Stimulated activated CD8-positive, alpha-beta memory T cell treated with anti-CD3 and anti-CD28 coated beads, Interleukin-15, amount 100 ng/mL, for 24 hours (primary cell): ENCODE measurements at places on chromosomes 4 and X.

DNA sequence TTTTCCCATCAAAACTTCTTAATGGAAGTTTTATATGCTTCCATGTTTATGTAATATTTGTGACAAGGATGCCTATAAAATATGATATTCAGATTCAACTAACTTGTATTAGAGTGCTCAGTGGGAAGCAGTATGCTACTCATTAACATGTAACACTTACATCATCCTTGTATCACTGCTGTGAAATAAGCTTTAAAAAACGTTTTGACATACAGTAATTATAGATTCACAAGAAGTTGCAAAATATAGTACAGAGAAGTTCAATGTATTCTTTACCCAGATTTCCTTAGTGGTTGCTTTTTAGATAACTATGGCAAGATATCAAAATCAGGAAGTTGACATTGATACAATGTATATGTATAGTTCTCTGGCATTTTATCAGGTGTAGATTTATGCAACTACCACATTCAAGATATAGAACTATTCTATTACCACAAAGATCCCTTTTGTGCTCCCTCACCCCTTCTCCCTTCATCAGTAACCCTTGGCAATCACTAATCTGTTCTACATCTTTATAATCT, 56.3 kb downstream of the DTHD1 start:
- DNase-seq, result no peak

- DNase-seq, result no peak
Observed at GRCh38 chr4:95835672-95836071, 4.2 kb upstream of the PDHA2 start.

DNA sequence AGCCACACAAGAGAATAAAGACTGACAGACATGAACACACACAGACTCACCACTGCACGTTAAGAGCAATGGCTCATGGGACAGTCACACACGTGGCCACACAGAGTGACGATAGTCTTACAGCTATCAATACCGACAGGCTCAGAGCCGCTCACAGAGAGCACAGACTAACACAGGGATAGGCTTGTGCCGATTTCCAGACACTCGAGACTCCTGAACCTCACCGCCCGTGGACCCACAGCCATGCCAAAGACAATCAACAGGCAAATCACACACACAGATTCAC, 716 bp upstream of the SLC38A5 start:
- no peak for DNase-seq

DNA sequence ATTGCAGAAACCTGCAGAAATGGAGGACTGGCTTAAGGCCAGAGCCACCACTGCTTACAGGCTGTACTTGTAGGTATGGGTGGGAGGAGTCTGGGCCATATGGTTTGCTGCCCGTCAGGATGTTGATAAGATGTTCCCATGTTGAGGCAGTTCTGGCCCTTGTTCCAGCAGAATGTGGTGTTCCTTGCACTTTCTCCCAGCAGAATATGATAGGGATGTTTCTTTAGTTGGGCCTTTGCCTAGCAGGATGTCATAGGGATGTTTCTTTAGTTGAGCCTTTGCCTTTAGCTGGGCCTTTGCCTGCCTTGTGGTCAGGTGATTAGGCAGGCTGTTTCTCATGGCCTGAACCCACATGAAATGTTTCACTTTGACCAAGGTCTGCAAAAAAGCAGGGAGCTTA, 139.1 kb upstream of the PAQR3 start:
- no peak for DNase-seq

DNA sequence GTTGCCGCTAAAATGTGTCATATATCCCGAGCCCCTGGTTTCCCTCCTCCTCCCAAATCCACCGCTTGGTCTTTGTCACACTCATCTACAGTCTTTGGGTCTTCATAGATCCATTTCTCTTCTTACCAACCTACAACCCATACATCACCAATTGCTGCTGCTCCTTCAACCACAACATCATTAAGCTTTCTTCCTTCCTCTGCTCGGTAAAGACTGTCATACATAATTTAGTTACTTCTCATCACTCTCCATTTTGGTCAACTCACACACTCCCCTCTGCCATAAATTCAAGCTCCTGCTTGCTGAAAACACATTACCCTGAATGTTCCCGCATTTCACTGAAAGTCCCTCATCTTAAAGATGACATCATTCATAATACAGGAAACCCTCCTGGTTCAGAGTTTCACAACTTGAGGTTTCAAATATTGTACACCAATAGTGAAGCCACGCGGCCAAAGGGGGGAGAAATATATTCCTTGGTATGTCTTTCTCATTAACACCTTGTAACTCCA, 1.7 kb upstream of the DCTD start:
- DNase-seq, result no peak

DNA sequence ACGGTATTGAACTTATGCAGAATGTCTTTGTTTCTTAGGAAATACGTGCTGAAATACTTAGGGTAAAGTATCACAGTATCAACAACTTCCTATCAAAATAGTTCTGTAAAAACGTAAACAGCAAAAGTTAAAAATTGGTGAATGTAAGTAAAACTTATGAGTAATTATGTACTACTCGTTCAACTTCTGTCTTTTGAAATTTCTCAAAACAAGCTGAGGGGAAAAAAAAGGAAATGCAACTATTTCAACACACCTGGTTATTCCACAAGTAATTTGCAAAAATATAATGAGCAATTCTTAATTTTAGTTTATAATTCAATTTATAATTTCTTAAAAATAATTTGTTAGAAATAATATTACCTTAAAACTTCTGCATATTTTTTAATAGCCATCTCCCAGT, 8.3 kb downstream of the PPID start:
- DNase-seq, result no peak

DNA sequence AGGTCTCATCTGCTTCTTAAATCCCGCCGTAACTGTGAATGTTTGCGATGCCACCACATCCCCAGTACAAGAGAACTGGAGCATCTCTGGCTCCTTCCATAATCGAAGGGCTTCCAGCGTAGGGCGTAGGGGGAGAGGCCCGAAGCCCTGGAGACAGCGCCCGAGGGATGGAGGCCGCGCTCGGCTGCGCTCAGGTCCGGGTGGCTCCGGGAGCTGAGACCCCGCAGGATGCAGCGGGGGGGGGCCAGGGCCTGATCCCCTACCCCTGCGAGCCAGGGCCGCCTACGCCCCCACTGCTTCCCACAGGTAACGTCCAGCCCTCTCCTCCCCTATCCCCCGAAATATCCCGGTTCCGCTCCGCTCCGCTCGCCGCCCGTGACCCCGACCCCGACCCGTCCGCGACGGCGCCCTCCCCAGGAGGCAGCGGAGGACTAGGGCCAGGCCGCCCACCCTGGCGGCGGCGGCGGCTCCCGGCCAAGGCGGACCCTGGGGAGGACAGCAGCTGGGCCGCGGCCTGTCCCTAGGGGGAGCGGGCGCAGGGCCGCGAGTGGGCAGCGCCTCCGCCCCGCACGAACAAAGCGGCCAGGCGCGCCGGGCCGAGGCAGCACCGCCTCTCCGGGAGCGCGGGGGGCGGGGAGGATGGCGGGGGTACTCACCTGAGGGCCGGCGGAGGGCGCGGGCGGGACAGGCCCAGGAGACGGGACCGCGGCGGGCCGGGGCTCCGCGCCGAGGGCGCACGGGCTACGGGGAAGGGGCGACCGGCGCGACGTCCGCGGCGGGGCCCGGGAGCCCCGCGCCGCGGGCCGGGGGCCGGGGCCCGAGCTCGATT, 723 bp downstream of the WDFY3 start:
- DNase-seq, result no peak

GRCh38 chr4:123621072-123621705, 224.6 kb downstream of the SPRY1 start:
- no peak for DNase-seq

- DNase-seq, result no peak
Observed at GRCh38 chr4:51830156-51830720, 12.7 kb upstream of the DCUN1D4 start.

- DNase-seq, result no peak
Observed at GRCh38 chrX:19602866-19603622, 87.7 kb upstream of the MAP3K15 start.

DNA sequence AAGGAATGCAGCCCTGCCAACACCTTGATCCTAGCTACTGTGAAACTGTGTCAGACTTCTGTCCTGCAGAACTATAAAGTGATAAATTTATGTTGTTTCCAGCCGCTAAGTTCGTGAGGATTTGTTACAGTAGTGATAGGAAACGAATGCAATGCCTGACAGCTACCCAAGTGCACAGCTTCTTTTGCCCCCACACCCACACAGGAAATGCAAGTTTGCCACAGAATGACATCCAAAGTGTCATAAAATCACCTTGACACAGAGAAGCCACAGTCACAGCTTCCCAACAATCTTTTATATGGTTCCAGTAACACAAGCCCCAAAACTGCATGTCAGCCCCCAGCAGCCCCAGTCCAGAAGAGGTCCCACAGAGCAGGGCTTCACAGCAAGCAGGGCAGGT, 216.9 kb upstream of the S100G start:
- no peak for DNase-seq

- no peak for DNase-seq
Observed at GRCh38 chr4:65917486-65917885, 247.2 kb upstream of the EPHA5 start.

GRCh38 chrX:139971394-139971749, 6.1 kb upstream of the CXorf66 start:
- DNase-seq, result no peak

- no peak for DNase-seq
Observed at GRCh38 chr4:8324640-8325239, 55.2 kb downstream of the HTRA3 start.

GRCh38 chrX:77779695-77780094, 6.3 kb downstream of the ATRX start:
- no peak for DNase-seq

GRCh38 chr4:10346023-10346422, 111.2 kb downstream of the ZNF518B start:
- no peak for DNase-seq

DNA sequence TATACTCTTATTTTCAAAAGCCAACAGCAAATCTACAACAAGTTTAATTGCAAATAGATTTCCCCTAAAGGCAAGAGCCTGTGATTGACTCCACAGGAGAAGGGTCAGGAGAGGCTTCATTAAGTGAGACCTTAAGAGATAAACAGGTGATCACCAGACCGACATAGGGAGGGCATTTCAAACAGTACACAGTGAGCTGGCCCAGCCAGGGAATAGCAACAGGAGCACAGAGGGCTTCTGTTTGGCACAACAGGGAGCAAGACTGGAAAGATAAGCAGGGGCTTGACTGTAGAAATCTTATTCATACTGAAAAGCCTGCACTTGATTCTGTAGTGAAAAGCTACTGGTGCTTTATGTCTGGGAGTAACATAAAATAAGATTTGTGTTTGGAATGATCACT, 3.9 kb downstream of the RUFY3 start:
- DNase-seq, result no peak

DNA sequence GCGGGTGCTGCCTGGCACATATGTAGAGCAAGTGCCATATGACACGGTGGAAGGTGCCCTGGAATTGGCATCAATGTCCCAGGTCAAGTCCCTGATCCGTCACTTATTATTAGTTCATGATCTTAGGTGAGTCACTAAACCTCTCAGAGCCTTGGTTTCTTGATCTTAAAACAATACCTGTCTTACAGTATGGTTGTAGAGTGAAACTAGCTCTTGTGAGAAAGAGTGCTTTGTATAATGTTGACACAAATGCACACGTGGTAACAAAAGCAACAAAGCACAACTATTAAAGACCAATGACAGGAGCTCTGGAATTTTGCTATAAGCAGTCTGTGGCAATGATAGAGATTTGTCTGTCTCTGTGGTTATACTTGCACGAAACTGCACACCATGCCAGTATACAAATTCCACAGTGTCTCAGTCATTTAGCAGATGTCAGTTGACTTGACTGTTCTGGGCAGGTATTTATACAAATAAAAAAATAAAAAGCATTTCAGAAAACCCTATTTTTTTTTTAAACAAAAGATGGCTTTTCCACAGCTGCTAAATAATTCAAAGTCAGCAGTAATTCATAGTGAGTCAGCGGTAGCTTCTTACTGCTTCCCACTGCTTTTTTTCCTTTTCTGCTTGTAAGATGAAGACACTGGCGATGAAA, 19.7 kb upstream of the ACSL1 start:
- DNase-seq, result no peak

DNA sequence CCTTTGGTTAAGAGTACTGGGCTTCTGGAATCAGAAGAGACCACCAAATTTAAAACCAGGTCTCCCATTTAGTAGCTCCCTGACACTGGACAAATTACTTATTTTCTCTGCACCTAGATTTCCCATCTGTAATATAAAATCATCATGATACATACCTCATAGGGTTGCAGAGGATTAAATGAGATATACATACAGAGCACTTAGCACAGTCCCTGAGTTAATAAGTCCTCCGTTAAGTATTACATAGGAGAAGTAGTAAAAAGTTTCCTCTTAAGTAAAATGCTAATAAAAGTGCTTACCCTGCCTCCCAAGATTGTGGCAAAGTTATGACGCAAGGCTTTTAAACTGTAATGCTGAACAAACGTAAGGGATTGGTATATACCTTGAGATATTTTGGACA, 539 bp upstream of the CHIC1 start:
- DNase-seq, result no peak

- DNase-seq, result no peak
Observed at GRCh38 chr4:152083338-152083737, 322.5 kb upstream of the GATB start.

DNA sequence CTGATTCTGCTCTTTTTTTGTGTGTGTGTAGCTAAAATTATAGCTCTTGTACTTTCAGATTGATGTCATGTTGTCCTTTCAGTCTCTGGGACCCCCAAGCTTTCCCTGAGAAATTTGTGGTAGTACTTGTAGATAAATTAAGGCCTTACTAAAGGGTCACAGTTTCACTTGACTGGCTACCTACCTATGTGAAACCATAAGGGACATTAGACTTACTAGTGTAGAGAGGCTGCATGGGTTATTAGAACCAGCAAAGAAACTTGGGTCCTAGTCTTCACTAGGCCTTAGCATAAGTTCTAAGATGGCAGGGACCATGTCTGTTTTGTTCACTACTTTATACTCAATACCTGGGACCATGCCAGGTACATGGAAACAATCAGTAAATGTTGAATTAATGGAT, 21.4 kb downstream of the WDR44 start:
- DNase-seq, result no peak

- DNase-seq, result no peak
Observed at GRCh38 chr4:41219421-41219950, 5.1 kb upstream of the APBB2 start.

GRCh38 chr4:141058591-141059512, 74.4 kb downstream of the RNF150 start:
- no peak for DNase-seq

DNA sequence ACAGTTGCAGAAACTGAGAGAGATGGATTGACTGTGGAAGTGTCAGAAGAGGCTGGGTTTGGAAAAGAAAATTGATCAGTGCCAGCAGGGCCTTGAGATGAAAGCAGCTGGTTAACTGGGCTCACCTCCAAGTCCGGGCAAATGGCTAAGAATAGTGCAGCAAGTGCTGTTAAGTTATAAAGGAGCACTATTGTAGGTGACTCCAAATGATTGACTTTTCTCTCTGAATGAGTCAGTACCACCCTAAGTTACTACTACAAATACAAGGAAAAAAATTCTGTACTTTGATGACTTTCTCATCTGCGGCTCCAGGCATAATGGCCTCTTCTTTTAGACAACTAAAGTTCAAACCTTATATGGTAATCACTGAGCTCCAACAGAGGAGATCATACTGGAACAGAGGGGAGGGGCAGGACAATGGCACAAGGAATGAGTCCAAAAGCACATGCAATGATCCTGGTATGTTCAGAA, 733.4 kb upstream of the INTU start:
- no peak for DNase-seq

GRCh38 chr4:162350331-162350730, 186.5 kb upstream of the FSTL5 start:
- no peak for DNase-seq
